Tongue (tissue), 3 donors: ENCODE measurements at places on chromosomes 5 and 9.

- no peak for DNase-seq
Observed at GRCh38 chr5:169413416-169413815, 112.5 kb upstream of the SLIT3 start.

DNA sequence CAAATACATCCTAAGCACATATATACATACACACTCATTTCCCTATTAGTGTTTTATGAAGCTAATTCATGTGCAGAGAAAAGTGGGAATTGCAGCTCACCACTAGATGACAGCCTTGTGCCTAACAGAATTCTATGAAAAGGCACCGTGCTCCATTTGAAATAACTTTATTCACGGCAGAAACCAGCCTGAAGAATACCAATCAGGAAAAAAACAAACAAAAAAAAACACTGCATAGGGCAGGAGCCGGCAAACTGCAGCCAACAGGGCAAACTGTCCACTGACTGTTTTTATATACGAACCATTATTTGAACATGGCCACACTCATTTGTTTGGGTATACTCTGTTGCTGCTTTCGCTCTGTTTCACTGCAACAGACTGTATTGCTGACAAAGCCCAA lies 33.6 kb downstream of the ERMP1 start:
- peak; percentile 54 for DNase-seq

- no peak for DNase-seq
Observed at GRCh38 chr5:157159209-157159751, 6.8 kb downstream of the GARIN3 start.

DNA sequence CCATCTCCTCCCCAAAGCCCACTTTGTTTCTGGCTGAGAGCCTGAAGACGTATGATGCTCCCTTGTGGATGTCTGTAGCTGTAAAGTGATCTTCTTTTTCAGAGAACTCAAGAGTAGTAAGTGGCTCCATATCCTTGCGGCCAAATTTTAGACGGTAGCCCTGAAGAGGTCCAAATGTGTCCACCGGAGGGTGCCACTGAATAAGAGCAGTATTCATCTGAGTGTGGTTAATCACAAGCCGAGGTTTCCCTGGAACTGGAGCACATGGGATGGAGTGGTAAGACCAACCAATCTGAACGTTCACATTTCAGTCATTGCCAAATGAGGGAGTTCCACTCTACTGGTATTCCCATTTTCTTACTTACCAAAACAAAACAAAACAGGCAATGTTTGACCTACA lies 686.5 kb upstream of the DMAC1 start:
- DNase-seq: peak; percentile 49

GRCh38 chr5:67047616-67048015 lies 149.0 kb downstream of the CD180 start:
- no peak for DNase-seq

- no peak for DNase-seq
Observed at GRCh38 chr9:134236001-134236421, 71.6 kb upstream of the RNU6ATAC start.

DNA sequence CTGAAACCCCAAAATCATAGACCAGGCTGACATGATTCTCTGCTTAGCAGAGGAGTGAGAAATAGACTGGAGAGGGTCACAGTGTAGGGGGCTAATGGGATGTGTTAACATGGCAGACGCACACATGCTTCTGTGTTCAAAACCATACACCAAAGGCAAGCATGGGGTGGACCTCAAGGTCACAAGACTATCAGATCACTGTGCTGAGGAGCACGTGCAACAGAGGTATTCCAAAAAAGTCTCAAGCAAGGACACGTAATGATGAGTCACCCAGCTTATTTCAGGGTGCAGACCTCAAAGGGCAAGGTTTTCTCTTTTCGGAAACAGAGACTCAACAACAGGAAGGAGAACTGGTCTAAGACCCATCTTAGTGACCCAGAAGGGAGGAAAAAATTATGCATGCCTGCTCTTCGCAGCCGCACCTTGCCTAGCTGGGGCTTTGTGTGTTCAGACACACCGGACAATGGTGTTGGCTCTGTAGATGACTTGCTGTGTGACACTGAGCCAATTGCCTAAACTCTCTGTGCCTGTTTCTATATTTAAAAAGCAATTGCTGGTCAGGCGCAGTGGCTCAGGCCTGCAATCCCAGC lies 20.3 kb downstream of the WHRN start:
- no peak for DNase-seq

DNA sequence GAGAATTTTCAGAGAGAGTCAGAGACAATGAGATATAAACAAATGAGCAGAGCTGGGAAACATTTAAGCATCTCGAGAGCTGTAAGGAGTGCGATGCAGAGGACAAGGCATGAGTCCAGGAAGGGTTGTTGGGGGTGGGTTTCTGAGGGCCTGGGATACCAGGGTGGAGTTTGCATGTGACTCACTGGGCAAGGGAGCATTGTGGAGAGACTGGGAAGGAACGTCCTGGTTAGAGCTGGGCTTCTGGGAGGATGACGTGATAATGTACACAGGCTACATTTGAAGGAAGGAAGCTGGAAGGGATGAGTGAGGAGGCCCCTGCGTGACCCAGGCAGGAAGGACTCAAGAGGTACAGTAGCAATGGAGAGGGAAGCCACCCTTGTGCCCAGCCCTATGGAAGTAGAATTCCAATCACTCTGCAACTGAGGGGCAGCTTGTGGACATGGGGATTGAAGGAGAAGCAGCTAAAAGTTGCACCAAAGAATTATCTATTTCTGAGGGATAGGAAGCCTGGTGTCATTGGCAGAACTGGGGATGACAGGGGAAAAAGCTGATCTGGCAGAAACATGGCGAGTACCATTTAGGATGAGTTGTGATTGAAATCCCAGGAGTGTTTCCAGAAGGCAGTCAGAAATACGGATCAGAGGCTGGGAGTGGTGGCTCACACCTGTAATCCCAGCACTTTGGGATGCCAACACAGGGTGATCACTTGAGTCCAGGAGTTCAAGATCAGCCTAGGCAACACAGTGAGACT lies 59.3 kb upstream of the AFAP1L1 start:
- no peak for DNase-seq

DNA sequence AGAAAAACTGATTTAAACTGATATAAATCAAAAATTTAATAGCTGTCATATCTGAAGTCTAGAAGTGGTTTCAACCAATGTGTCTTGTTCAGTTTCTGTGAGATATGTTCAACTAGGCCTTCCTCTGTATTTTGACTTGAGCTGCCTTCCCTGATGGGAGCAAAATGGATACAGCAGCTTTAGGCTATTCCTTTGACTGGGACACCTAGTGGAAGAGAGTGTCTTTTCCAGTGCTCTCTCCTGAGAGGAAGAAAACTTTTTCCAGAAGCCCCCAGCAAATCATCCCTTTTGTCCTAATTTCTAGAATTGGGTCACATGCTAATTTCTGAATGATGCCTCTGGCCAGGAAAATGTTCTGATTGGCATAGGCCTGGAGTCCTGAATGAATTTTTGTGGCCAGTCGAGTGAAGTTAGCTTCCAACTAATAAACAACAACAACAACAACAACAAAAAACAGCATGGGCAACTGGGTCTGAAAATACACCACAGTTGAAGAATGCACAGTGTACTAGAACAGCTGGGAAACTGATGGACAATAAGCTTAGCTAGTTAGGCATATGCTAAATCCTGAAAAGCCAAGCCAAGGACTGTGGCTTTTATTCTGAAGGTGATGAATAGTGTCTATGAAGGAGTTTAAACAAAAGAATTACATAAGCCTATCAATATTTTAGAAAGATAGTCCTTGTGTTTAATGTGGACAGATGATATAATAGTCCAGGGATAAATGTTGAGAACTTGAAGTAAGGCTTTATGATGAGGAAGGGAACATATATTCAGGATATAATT lies 125.7 kb downstream of the FBN2 start:
- no peak for DNase-seq

DNA sequence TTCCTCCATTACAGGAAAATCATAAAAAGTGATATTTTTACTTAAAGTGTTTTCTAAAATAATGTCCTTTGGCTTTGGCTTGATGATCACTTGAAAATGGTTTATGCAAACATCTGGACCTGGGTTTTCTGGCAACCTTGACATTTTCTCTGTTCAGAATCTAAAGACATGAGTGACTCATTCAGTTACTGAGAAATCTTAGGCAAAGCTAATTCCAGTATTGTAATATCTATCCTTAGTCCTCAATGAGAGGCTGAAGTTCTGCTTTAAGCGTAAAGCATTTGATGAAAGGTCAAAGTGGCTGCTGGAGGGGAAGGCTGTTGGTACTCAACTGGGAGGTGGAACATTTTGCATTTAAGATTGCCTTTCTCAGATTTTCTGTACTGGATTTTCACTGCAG lies 2.3 kb downstream of the MAN2A1 start:
- peak; percentile 33 for DNase-seq

GRCh38 chr9:96513622-96514021 lies 63.7 kb downstream of the HABP4 start:
- DNase-seq: no peak

- DNase-seq: peak; percentile 99
Observed at GRCh38 chr9:78280982-78281668, 15.8 kb upstream of the PSAT1 start.

- DNase-seq: no peak
Observed at GRCh38 chr9:35267710-35268109, 105.9 kb downstream of the UNC13B start.

DNA sequence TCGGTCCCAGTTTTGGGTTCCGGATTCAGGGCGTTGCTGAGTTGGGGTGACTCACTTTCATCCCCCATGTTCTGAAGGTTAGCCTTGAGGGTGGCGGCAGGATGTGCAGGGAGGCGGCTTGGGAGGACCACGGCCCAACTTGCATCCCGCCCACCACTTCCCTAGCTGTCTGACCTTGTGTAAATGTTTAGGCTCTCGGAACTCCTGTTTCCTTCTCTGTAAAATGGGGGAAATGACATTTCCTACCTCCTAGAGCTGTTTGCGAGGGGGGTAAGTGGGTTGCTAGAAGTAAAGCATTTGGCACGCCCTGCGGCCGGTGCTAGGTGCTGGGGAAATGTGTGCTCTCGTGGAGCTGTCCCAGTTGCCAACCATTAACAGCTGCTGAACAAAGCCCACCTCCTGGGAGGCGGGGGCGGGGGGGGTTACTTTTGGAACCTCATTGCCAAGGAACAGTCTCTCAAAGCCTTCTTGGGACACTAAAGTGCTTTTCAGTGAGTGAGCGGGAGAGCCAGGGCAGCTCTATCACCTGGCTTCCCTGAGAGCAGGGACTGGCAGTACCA lies 27.5 kb downstream of the PTGES2 start:
- peak; percentile 48 for DNase-seq

GRCh38 chr5:148491793-148492184 lies 108.0 kb downstream of the FBXO38 start:
- DNase-seq: no peak

DNA sequence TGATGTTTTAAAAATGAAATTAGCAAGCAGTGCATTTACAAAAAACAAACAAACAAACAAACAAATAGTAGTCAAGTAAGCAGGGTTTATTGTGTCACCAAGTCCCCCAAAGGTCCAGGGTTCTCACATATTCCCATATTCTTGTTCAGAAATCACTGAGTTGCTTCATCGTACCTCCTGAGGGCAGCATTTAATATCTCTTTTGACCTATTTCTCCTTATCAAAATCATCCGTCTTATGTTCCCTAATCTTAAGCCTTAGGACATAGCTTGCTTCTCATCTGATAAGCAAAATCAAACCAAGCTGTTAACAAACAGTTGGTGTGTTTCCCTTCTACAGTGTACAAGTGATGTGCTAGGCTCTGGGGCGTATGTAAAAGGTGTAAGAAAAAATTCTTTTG lies 109.5 kb upstream of the MAN2A1 start:
- no peak for DNase-seq

- DNase-seq: peak; percentile 43
Observed at GRCh38 chr5:77437194-77437593, 54.9 kb downstream of the WDR41 start.

- DNase-seq: no peak
Observed at GRCh38 chr9:80061096-80061495, 489.3 kb downstream of the TLE4 start.

GRCh38 chr9:93128011-93128714 lies 5.9 kb downstream of the NINJ1 start:
- no peak for DNase-seq

- no peak for DNase-seq
Observed at GRCh38 chr5:104456122-104456521, 893.5 kb upstream of the NUDT12 start.

- DNase-seq: peak; percentile 91
Observed at GRCh38 chr9:89961616-89962341, 357.0 kb downstream of the GADD45G start.

DNA sequence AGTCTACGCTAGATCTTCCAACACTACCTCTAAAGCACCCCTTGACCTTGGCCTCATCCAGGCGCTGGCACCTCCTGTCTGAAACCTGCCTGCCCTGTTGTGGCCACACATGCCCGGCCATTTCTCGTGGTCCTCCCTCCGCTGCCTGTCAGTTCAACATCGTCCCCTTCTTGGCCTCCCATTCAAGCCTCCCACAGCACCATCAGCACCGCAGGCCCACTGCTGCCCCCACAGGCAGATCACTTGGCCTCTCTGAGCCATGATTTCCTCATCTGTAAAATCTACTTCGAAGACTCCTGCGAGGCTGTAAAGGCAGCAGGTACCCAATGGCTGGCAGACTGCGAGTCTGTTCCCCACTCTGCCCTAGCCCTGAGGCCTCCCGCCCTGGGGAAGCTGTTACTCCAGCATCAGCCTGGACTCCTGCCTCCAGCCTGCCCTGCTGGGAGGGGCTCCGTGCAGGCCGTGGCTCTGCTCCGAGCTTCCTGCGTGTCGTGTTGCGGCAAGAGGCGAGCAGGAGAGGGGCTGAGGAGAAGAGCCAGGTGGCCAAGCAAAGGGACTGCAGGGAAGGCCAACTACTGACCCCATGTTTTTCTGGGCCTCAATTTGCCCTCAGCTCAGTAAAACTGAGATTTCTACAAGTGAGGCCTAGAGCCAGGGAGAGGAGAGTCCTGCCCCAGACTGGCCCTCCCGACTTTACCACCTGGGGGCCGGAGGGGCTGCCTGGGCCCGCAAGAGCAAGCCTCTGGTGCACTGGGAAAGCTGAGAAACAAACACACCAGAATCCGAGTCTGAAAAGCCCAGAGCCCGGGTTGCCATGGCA lies 70.5 kb upstream of the LRRTM2 start:
- peak; percentile 64 for DNase-seq

DNA sequence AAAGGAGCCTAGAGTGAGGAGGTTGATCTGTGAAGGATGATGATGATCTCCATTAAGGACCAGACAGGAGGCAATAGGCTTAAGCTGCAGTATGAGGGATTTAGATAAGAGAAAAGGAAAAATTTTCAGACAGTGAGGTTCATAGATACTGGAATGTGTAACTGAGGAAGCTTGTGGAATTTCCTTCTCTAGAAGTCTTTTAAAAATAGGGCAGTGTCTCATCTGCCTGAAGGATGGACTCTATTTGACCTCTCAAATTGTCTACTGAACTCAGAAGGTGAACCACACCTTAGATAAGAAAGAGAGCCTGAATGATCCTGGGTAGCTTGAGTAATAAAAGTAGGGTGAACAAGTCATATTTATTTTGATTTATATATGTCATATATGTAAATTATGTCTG lies 148.2 kb upstream of the CDKN2B start:
- DNase-seq: no peak

DNA sequence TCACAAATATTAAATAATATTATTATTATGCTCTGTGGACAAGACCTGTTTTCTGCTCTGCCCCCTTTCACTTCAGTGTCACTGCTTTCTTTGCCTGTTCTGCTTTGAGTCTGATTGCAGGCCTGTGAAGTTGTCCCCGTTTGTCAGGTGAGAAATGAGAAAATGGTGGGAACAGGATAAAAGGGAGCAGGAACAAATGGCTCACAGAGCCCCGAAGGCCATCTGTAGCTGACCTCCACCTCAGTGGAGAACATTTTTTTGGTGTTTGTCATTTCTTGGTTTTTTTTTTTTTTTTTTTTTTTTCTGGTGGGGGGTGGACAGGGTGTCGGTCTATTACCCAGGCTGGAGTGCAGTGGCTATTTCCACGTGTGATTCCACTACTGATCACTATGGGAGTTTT lies 13.2 kb upstream of the S100Z start:
- DNase-seq: no peak
